Neuronal stem cell (in vitro differentiated cells): ENCODE measurements at places on chromosomes 16 and 17.

DNA sequence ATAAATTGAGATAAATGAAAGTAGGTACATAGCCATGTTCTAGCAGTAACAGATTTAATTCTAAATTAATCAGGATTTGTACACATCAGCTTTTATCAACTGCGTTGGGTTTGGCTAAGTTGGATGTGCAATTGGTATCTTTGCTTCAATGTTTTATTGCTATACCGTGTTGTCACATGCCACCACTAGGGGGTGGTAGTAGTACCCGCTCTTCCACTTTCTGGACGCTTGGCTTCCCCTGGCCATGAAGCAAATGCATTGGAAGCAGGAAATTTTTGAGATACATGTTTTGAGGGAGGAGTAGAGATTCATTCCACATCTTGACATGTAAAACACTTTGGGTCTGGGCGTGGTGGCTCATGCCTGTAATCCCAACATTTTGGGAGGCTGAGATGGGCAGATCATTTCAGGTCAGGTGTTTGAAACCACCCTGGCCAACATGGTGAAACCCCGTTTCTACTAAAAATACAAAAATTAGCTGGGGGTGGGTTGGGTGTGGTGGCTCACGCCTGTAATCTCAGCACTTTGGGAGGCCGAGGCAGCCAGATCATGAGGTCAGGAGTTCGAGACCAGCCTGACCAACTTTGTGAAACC is 58.6 kb downstream of the EMP2 start:
- DNase-seq, result peak; percentile 58

DNA sequence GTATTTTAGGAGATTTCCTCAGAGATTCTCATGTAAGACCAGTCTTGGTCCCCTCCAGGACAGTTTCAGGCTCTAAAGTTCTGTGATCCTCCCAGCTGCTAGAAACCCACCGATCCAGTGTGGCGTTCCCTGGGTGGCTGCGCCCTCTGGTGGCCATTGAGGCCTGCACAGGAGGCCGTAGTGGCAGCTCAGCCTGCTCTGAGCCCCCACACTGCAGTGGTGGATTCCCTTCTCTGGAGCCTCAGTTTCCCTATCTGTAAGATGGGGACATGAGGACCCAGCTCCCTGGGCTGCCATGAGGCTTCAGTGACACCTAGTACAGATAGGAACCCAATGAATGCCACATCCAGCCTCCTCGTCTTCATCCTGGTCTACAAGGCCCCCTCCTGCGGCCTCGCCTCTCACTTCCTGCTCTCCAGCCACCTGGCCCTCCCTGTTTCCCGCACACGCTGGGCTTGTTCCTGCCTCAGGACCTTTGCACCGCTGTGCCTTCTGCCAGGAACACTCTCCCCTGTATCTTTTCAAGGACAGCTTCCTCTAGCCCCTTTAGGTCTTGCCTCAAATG is 16.5 kb downstream of the CCDC102A start:
- no peak for DNase-seq

DNA sequence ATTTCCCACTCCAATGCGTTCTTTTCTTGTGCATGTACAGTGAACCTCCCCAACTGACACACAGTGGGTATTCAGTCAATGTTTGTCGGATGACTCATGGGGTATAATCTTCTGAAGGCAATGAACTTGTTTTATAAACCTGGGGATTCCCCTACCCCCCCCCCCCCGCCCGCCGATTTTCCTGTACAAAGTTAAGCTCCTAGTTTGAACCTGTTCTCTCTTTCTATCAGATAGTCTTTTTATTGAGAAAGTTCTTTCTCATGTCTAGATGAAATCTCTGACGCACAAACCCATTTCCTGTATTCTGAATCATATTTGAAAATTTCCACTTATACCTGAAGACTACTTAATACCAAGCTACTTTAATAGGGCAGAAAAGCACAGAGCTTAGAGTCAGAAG is 338.3 kb downstream of the CA10 start:
- DNase-seq, result no peak

DNA sequence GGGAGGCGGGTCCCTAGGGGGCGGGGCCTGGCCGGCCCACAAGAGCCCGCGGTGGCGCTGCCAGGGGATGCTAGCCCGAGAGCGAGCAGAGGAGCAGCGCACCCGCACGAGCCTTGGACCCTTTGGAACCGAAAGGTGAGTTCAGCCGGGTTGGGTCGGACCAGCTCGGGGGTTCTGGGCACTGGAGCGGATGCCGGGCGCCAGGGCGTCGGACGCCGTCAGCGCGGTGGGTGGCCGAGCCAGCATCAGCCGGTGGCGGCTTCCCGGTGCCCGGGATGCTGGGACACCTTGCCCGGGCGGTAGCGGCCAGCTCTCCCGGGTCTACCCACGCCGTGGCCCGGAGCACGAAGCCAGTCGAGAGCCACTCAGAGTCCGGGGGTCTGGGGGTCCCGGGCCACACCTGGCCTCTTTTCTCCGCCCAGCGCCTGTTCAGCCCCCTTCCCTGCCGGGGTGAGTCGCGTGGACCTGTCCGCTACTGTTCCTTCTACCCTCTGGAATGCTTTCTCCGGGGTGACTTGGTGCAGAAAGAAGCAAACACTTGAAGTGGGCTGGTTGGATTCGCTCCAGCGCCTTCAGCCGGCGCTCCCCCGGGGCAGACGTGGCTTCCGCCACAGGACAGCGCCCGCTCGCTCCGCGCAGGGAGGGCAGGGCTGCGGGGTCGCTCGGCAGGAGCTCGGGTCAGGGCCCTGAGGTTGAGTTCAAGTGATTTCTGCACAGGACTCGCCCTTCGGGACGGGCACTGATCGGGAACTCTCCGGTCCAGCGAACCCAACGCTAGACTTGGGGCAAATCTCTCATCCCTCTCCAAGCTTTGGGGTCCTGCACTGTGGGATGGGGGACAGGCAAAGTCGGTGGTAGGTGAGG is at the start of gene SCNN1G:
SCNN1G (plus strand) TSS at position 67 of the 864 bp plus-strand sequence. CDS start 3,527 bp downstream, outside the sequence.
- peak; percentile 17 for DNase-seq

- no peak for DNase-seq
Measured at GRCh38 chr16:14564861-14565687, 65.0 kb downstream of the PARN start.

GRCh38 chr17:1997289-1997926 is 27.7 kb downstream of the RTN4RL1 start:
- peak; percentile 59 for DNase-seq

DNA sequence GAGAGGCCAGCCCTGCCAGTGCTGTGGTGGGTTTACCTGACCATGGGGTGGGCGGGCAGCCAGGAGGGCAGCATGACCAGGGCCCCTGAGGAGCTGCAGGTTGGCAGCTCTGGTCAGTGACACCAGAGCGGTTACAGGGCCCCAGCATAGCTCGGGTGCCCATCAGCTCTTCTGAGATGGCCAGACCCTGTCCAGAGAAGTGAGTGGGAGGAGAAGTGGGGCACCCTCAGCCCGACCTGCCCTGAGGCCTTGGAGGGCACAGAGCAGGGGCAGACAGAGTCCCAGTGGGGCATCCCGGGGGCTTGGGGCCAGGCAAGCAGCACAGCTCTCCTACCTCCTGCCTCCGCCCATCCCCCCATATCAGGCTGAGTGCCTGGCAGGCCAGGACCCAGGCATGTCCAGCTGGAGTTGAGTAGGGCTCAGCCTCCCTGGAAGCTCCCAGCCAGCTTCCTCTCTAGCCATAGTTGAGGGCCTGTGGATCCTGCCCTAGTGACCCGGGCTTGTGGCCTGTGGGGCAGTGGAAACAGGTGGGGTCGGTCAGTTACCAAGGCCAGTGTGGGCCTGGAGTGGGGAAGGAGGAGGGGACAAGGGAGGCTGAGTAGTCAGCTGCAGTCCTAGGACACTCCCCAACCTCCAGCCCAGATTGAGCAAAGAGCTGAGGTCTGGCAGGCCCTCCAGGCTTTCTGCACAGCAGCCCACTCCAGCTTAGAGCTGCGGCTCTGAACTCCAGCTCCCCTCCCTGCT is 83.5 kb downstream of the AMFR start:
- no peak for DNase-seq

DNA sequence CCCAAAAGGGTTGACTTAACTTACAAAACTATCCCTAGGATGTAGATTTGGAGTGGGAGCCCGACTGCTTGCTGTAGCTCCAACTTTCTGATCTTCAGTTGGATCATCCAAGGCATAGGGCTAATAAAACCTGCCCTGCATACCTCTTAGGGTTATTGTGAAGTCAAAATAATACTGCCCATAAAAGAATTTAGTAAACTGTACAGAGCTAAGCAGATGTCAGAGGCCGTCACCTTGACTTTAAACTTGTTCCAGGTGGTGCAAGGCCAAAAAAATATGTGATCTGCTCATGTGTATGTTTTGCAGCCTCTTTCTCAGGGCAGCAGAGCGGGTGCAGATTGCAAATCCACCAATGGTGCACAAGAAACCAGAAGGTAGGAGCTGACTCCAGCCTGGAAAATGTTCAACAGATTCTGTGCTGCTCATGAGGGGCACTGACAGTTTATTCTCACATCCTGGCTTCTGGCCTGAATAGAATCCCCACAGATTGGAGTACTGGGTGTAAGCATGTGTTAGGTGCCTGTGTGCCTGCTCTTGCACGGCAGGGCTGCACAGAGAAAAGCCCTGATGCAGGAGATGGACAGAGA is 180.7 kb downstream of the MAP2K4 start:
- no peak for DNase-seq

- DNase-seq, result no peak
Measured at GRCh38 chr16:11914210-11915113, 1.3 kb downstream of the GSPT1 start.

- no peak for DNase-seq
Measured at GRCh38 chr16:1034230-1035065, 38.1 kb upstream of the SSTR5 start.

- DNase-seq, result peak; percentile 93
Measured at GRCh38 chr16:3457434-3458252, 14.2 kb downstream of the NAA60 start.

DNA sequence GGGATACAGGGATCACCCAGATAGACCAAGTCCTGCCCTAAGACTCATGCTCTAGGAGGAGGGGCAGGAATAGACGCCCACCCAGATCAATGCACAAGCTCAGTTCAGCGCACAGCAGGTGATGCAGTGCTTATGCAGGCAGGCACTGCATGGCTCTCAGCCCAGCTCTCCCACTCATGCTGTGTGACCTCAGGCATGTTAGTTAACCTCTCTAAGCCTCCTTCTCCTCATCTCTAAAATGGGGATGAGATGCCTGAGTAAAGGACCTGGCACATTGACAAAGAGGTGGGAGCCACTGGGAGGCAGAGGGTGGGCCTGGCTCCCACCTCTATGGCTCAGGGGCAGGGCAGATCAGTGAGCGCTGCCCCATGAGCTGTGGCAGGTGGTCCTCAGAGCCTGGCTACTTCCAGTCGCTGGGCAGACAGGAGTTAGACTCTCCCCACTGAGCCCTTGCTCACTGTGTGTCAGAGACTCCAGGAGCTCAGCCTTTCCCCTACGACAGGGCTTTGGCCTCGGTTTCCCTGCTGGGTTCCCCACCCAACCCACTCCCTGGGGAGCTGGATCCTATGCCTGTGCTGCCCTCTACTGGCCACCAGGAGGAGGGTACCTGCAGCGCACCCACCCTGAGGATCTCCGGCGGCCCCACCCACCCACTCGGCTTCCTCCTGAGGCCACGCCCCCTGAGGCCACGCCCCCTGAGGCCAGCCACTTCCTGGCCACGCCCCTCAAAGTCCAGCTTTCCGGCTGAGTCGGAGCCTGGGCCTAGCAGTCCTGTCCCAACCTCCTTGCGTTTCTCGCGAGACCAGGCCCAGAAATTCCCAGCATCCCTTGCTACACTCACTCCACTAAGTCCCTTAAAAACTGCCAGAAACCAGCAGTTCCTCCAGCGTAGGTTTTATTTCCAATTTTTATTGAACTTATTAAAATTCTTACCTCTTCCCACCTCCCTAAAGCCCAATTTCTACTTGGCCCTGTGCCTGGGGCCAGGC is 196.1 kb downstream of the GSG1L start:
- peak; percentile 46 for DNase-seq

GRCh38 chr16:30509081-30509765 is 17.1 kb downstream of the ZNF768 start:
- DNase-seq, result no peak

- no peak for DNase-seq
Measured at GRCh38 chr16:74070237-74070636, 226.4 kb upstream of the PSMD7 start.

GRCh38 chr16:50853329-50853728 is 111.4 kb downstream of the CYLD start:
- no peak for DNase-seq

- DNase-seq, result no peak
Measured at GRCh38 chr16:28298511-28298878, 6.2 kb downstream of the SBK1 start.

GRCh38 chr17:7177191-7177953 is 1.8 kb downstream of the ASGR1 start:
- peak; percentile 83 for DNase-seq

GRCh38 chr17:58242171-58242784 is 3.9 kb downstream of the LPO start:
- no peak for DNase-seq

DNA sequence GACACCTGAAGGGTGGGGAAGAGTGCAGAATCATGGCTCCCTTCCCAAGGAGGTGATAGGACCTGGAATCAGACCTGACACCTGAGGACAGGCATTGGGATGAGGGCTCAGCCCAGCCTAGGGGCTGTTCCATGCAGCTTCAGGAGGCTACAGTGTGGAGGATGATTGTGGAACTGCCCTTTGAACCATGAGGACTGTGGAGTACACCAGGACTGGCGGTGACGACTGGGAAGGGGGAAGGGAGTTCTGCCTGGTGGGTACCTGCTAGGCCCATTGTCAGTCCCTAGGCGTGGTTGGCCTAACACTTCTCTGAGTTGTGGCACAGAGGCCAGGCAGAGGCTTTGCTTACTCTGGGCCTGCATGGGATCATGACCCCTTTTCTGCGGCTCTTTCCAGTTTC is 76.1 kb downstream of the MPRIP start:
- DNase-seq, result no peak

DNA sequence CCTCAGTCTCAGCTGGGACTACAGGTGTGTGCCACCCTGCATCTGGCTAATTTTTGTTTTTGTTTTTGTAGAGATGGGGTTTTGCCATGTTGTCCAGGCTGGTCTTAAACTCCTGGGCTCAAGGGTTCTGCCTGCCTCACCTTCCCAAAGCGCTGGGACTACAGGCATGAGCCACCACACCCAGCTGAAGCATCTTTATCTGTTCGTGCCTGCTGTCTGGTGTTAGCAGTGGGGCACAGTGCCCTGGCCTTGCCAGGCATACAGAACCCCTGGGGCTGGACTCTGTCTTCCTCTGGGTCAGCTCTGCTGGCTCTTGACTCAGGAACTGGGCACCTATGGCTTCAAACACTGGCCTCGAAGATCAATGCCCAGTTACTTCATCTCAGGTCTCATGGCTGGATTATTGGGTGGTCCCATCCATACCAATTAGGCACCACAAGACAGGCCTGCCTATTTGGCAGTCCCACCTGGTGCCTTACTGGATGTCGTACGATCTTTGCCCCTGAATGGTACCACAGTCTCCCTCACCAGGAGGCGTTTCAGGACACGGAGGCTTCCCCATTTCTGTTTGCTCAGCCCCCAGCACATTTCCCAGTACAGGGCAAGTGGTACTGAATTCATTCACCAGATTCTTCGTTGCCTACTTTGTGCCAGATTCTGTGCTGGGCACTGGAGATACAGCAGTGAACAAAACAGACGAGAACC is 99.3 kb downstream of the RAB11FIP4 start:
- DNase-seq, result no peak

GRCh38 chr16:7581175-7581574 is 248.5 kb downstream of the RBFOX1 start:
- no peak for DNase-seq

GRCh38 chr16:85663891-85664321 is 24.8 kb downstream of the GINS2 start:
- no peak for DNase-seq

GRCh38 chr17:19021622-19022083 is 17.1 kb upstream of the FAM83G start:
- DNase-seq, result no peak

- DNase-seq, result no peak
Measured at GRCh38 chr16:14283786-14284185, 212.7 kb downstream of the MRTFB start.

GRCh38 chr17:32302037-32302436 is 36.4 kb downstream of the RHBDL3 start:
- no peak for DNase-seq
